GM04504 (cell line): ENCODE measurements at places on chromosomes 11 and 22.

- no peak for DNase-seq
Measured at GRCh38 chr11:128867277-128867676, at the start of gene KCNJ1. KCNJ1 (minus strand) TSS chr11:128867296; CDS start chr11:128840243, 27,053 bp downstream.

GRCh38 chr22:18091916-18092526, 14.2 kb downstream of the PEX26 start:
- DNase-seq: no peak

DNA sequence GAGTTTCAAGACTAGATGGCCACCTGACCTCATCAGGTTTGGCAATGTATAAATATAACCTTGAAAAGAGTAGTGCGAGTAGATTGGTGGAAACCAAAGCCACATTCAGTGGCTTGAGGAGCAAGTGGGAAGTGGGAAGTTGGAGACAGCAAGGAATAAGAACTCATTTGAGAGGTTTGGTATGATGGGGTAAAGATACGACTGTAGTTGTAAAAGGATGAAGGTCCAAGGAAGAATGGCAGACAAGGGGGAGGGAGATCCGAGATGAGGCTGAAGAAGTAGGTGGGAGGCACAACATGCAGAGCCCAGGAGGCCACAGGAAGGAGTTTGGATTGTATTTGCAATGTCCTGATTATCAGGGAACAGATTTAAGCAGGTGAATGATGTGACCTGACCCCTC, 20.8 kb downstream of the RASSF10 start:
- DNase-seq: no peak

- no peak for DNase-seq
Measured at GRCh38 chr22:36144886-36145541, 15.5 kb downstream of the APOL3 start.

DNA sequence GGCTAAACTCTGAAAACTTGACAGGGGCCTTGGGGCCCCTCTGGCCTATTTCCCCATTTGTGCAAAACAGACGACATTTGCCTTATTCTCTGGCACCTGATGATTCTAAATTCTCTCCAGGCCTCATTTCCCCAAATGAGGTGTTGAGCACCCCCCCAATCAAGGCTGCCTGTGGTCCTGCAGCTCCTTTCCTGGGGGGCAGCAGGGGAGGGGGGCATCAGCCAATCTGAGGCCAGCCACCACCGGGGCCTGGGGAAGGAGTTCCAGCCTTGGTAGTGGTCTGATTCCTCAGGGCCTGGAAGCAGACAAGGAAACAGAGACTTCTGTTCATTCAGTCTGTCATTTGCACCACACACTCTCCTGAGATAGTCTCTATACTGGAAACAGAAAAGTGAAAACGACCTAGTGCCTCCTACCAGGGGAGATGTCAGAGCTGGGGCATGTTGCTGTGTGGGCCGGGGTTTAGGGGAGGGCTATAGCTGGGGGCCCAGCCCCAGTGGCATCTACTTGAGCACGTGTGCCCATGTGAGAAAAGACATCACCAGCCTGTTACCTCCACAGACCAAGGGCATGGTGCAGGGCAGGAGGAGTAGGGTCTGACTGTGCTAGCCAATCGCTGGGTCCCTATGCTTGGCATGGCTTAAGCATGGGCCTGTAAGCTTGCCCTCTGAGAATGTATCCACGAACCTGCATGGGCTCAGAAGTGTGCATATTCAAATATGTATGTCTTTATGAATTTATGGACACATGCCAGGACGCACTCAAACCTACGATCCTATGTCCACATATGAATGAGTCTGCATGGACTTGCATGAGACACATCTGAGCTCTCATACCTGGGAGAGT, 1.8 kb upstream of the TPBGL start:
- DNase-seq: no peak

DNA sequence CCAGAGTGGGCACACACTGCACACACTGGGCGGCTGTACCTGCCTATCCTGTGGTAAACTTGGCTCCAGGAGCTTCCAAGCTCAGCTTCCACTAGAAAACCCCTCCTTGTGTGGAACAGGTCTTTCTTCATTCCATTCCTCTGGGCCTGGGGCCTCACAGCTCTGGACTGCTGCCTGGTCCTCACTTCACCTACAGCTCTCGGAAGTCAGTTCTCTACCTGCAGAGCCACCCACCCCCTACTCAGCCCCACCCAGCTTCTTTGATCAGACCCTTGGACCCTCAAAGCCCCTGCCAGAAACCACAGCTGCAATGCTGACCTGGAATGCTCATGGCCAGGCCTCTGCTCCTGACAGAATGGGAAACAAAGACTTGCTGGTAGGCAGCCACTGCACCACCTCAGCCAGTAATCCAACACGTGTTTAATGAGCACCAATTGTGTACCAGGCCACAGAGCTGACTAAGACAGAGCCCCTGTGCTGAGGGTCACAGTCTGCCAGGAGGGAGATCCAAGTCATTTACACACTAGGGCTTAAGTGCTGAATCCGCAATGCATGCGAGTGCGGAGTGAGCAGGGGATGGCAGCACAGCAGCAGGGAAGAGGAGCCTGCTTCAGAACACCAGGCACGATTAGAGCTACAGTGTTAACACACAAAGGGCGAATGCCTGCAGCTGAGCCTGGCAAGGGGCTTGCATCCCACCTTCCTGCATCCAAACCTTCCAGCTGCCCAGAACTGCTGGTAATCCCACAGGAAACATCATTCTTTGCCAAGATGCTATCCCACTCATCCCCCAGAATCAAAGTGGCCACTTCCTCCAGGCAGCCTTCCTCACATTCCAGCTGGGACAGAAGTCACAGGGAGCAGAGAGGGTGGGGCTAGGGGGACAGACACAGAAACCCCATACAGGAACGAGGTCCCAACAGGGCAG, 4.6 kb downstream of the GNB1L start:
- no peak for DNase-seq

DNA sequence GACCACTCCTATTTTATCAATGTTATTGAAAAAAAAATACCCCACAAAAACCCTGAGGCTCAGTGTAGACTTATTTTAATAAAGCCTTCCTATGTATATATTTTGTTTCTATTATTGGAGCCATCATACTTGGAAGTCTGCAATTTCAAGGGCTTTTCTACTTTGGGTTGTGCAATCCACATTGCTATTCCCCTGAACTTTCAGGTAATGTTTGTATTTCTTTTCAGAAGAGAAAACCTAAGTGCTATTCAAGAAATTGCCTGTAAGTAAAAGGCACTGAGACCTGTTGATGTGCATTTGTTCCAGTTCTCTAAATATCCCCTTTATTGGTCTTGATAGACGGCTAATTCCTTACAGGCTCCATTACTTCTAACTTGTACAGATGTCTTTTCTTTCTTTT, 280.7 kb upstream of the RAG2 start:
- no peak for DNase-seq
